SK-MEL-5 (cell line): ENCODE measurements at places on chromosomes 7 and 10. TPM values are rescaled to one million over a fixed set of nuclear protein-coding genes. Genes with fewer than 3 reads are reported as not detected.
A peak's percentile ranks its signal among the peaks of the same experiment; 100 is the strongest.

HEPACAM2 gene
- total RNA-seq = 0.05 TPM in 1 of 2 replicates, not detected in the other

MTPN gene
- 159 and 168 TPM in 2 replicates for total RNA-seq

SFXN3 gene
- 66.8 and 76.9 TPM in 2 replicates for total RNA-seq

CTAGE15 gene
- total RNA-seq = not detected in 2 replicates

LRRC18 gene
- not detected in 2 replicates for total RNA-seq

SORCS1 gene
- 6.4 and 6.9 TPM in 2 replicates for total RNA-seq

AKR1C8 gene
- not detected in 2 replicates for total RNA-seq

GIMAP6 gene
- total RNA-seq = not detected in 2 replicates

DNA sequence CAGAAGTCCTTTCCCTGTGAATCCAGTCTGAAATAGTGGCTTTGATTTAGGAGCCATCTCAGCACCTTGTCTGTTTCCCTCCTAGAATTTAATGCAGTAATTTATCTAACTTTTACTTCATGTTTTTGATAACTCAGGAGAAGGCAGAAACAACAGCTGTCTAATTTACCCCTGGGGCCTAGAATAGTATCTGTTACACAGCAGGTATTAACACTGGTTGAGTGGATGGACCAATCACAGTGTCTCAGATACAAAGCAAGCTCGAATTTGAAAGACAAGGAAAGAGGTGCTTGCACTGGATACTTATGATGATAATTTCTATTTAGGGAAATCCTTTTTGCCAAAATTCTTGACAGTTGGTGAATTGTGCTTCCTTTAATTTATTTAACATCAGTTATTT lies 23.4 kb downstream of the CHRM2 start:
- DNase-seq = no peak

DNA sequence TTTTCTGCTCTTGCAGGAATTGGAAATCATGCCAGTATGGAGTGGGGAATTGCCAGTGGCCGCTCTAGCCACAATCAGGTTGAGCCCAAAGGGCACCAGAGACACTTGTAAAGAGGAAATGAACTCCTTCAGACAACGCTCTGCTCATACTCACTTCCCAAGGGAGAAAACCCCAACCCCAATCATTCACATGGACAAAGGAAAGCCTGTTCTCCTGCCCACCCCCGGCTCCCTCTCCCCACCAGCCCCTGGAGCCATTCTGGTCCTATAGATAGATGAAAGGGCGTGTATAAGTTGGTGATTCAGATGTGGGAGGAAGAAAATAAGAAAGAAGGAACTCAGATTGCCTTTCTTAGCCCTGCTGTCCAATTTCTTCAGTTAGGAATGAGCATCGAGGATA lies 57.4 kb downstream of the GFRA1 start:
- DNase-seq = peak; percentile 97

- DNase-seq = no peak
These were observed 99.7 kb downstream of the BMPR1A start for GRCh38 chr10:86856156-86856555.

DNA sequence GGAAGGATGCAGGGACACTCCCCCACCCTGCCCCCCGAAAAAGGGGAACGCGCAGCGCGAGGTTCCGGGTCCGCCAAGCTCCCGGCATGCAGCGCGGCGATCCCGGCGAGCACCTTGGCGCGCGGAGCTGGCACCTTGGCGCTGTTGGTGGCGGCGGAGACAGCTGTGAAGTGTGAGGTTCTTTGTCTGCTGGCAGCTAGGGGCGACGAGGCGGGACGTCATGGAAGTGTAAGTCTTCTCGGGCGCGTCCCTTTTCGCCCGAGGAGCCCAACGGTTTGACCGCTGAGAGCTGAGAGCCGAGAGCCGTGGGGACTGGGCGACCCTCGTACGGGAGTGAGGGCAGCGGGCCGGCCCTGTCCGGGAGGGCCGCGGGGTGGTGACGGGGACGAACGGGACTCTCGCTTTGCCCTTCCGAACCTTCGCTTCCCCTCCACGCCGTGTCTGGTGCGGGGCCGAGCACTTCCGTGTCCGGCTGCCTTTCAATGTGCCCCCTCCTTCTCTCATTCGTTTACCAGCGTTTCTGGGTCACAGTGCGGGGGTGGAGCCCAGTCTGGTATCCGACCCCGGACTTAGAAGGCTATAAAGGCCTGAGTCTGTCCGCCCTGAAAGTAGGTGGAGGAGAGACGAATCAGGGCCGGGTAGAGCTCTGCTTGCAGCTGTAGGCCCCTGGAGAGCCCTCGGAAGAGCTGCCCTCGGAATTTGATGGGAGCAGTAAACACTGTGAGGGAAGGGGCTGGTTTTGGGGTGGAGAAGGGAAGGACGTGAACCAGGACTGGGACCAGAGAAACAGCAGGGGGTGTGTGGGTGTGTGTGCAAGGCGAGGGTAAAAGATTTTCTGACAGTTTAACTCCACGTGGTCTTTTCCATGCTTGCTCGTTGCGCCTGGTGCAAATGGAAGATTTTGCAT lies at the start of gene CRCP:
Gene CRCP, plus strand, starts transcription at position 105 of the 907 bp plus-strand sequence. Its CDS starts 116 bp downstream, at position 221.
- peak; percentile 70 for DNase-seq

DNA sequence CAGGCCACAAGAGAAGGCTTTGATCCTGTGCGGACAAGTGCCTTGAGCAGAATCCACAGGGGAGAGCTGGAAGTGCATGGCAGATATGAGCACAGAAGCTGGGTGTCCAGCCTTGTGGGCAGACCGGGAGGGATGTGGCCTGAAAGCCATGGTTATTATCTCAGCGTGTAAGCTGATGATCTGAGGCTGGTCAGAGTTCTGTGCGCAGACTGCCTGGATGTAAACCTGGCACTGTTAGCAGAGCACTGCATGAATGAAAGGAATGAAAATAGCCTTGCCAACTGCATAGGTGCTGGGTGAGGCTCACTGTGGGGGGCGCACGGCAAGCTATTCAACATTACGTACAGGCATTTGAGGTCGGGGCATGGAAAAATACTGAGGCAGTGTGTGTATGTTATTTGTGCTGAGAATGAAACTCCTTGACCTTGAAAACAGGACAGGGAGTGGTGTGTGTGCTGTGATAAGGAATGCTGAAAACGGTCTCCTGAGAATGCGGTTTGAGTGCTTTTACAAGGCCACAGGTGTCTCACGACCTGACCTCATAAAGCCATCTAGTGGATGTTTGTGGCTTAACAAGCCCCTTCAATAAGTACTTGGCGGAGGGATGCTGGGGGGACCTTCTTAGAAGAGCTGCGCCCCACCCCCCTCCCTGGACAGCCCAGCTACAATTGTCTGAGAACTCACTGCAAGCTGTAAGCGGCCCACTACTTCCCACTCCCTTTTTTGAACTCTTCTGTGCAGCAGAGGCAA lies 18.7 kb downstream of the AKR1C1 start:
- peak; percentile 30 for DNase-seq

GRCh38 chr7:56229631-56230030 lies 113.4 kb upstream of the NUPR2 start:
- no peak for DNase-seq

GRCh38 chr7:37758501-37759045 lies 75.0 kb downstream of the GPR141 start:
- no peak for DNase-seq

DNA sequence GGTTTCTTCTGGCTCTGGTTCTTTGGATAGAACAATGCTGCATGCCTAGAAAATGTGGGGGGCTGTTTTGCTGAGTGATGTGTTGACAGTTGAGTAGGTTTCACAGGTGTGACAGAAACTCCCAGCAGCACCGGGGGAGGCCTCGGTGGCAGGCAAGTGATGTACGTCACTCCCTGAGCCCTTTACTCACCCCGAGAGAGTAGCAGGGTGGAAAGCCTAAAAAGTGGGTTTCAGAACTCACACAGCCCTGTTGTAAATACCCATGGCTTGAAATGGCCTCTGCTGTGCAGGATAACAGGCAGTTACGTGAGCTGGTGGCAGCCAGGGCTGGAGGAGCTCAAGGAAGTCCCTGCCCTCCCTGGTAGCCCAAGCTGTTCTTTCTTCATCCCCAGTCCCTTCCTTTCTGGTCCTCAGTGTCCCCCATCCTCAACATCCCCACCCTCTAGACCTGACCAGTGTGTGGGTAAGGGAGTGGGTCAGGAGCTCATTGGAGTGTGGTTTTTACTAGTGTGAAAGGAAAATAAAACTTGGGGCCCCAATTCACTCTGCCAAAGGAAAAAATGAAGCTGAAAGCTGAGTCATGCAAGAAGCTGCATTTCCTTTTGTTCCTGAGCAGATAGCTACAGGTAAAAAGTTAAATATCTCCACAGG lies 258.1 kb downstream of the STK31 start:
- no peak for DNase-seq

DNA sequence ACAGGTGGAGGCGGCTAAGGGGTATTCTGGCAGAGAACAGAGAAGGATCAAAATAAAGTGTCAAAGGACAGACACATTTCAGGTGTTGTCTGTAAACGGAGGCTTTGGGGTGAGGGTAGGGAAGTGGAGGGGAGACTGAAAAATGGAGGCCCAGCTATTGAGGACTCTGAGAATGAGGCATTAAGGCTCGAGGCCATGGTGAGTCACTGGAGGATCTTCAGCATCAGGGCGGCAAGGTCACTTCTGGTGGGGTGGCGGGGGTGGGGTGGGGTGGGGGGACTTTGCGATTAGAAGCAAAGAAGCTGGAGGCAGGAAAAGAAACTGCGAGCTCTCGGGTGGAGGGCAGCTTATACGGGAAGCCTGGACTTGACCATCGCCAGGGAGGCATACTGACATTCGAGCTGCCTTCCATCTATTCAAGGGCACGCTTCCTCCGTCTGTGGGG lies 58.4 kb upstream of the PCGF5 start:
- DNase-seq = no peak

DNA sequence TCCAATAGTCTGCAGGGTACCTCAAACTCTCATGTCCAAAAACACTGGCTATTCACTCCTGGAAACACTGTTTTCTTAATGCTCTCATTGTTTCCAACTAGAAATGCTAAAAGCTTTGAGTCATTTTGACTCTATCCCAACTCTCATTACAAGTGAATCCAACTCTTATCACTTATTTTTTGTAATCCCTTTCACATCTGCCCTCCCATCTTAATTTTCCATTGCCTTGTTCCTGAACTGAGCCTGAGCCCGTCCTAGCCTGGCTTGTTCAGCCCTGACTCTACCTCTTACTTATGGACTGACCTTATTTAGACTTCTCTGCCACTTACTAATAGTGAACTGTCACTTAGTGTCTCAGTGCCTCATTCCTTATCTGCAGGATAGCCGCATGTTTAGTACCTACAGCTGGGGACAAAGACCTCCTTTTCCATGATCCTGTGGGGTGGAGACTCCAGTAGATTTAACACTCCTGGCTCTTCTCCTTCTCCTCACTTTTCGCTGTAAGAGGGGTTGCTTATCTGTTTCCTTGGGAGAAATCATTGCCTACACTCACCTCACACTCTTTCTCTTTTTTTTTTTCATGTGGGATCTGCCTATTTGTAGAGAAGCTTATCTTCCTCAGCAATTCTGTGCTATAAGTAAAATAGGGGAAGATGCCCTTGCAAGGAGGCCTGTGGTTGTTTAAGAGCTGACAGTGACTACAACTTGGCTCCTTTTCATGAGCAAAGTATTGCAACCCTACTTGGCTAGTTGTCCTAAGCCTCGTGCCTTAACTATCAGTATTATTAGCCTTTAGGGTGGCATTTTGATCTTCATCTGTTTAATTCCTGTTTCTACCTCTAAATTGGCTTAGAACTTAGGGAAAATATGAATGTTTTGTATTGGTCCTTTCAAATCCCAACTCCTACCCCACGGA lies 56.4 kb downstream of the SLC16A12 start:
- DNase-seq = no peak
